ENCODE measurements at places on chromosomes 3 and 15. TPM values are rescaled to one million over a fixed set of nuclear protein-coding genes. Genes with fewer than 3 reads are reported as not detected.

Gene LRIG1
- 34.2 TPM for total RNA-seq

Gene PLA2G4D
- total RNA-seq: not detected

Gene IGDCC3
- not detected for total RNA-seq

Gene ALS2CL
- total RNA-seq: 3.5 TPM

Gene SPINK8
- total RNA-seq: not detected

Gene NLGN1
- not detected for total RNA-seq
